ENCODE measurements at places on chromosomes 4 and X.

DNA sequence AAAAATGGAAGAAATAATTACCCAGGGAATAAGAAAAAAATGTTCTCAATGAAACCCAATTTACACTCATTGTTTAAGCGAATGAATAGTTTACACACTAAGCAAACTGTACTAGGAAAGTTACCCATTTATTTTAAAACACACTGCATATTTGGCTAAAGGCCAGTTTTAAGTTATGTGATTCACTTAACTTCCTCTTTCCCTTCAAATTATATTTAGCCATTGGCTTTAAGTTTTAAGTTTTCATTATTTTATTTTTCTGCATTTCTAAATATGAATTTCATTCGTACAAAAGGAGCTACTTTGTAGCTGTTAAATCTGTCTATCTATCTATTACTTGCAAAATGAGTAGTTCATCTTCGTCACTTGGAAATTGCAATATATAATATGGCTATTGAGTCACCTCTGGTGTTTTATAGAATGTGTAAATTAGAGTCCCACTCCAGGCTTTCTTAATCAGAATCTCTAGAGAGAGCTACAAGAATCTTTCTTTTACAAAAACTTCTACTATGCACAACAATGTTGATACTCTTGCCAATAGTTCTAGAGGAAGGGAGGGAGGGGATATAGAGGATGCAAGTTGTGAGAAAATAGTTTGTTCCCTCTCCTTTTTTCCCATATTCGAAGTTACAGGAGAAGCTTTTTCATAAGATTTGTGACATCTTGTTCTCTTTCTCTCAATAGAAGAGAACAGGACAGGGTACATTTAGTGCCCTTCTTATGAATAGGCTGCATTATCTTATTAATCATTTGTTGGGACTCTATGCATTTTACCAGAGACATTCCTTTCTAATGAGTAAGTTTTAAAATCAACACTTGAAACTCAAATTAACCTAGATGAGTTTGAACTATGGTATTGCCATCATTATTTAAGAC, 41.8 kb downstream of the SULT1B1 start:
- no peak for DNase-seq

GRCh38 chr4:3725936-3726870, 40.0 kb upstream of the ADRA2C start:
- no peak for DNase-seq

DNA sequence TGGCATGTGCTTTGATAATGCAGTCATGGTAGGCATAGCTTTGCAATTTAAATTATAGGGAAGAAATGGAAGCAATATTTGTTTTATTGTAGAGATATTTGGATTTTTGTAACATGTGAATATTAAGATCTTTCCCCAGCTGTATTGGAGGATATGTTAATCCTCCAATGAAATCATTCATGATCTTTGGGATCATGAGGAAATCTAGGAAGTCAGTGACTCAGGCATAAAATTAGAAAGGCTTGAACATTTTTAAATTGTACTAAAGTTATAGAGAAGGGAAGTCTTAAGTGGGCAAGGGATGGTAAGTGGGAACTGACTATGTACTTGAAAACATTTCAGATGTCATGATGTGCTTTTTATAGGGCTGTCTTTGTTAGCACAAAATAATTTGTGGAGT, 46.8 kb downstream of the FIP1L1 start:
- no peak for DNase-seq

DNA sequence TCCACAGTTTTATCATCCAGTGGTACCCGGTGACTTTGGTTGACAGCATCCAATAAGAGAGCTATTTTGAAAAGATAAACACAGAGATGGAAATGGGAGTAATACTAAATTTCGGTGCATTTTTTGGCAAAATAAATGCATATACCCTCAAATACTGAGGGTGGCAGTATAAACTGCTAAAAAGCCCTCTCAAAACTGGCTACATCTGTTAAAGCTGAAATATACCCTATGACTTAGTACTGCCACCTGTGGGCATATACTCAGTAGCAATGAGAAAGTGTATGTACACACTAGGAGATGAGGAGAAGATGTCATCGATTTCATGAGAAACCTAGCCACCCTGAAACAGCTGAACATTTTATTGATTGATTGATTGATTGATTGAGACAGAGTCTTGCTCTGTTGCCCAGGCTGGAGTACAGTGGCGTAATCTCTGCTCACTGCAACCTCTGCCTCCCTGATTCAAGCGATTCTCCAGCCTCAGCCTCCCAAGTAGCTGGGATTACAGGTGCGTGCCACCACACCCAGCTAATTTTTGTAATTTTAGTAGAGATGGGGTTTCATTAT, 12.2 kb upstream of the TMEM128 start:
- peak; percentile 13 for DNase-seq

GRCh38 chrX:154083126-154083517, 14.4 kb downstream of the MECP2 start:
- no peak for DNase-seq

- no peak for DNase-seq
Observed at GRCh38 chr4:73593631-73594241, 26.5 kb downstream of the RASSF6 start.

- no peak for DNase-seq
Observed at GRCh38 chr4:8599657-8600056, 7.1 kb downstream of the CPZ start.

- no peak for DNase-seq
Observed at GRCh38 chrX:130676861-130677260, 226.1 kb downstream of the ENOX2 start.

DNA sequence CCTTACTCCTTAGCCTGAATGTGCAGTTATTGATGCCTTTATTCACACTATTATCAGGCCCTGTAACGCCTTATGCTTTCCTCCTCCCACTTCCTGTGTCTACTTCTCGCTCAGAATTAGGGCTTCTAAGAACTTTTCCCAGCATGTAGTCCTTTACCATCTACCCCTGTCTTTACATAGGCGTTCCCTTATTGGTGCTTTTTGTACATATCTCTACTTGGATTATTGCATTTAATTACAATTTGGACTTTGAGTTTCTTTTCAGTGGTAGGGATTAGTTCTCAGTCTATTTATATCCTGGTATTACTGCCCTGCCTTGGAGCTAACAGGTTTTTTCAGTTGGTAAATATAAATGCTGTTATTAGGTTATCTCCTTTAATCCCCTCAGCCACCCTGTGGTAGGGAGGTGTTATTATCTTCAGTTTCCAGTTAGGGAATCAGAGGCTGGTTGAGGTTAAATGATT, 84.0 kb downstream of the RBPJ start:
- DNase-seq, result no peak

DNA sequence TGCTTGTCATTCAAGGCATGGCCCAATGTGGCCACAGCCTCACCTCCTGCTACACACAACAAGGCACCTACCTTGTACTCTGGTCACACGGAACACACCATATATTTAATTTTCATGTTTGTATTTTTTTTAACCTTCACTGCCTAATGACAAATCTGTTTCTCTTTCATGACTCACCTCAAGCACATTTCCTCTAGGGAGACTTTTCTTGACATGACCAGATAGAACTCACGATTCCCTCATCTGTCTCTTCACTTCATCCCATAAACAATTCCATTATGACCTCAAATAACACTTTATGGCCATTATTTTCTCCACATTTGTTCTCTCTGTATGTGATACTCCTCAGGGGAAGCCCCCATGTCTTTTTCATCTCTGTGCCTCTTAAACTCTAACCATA, 11.1 kb downstream of the DRP2 start:
- DNase-seq, result no peak

GRCh38 chrX:153687121-153688039, at the start of gene SLC6A8:
Gene SLC6A8 (plus strand): TSS chrX:153687926. CDS start chrX:153688575, 649 bp downstream.
- DNase-seq, result peak; percentile 80

DNA sequence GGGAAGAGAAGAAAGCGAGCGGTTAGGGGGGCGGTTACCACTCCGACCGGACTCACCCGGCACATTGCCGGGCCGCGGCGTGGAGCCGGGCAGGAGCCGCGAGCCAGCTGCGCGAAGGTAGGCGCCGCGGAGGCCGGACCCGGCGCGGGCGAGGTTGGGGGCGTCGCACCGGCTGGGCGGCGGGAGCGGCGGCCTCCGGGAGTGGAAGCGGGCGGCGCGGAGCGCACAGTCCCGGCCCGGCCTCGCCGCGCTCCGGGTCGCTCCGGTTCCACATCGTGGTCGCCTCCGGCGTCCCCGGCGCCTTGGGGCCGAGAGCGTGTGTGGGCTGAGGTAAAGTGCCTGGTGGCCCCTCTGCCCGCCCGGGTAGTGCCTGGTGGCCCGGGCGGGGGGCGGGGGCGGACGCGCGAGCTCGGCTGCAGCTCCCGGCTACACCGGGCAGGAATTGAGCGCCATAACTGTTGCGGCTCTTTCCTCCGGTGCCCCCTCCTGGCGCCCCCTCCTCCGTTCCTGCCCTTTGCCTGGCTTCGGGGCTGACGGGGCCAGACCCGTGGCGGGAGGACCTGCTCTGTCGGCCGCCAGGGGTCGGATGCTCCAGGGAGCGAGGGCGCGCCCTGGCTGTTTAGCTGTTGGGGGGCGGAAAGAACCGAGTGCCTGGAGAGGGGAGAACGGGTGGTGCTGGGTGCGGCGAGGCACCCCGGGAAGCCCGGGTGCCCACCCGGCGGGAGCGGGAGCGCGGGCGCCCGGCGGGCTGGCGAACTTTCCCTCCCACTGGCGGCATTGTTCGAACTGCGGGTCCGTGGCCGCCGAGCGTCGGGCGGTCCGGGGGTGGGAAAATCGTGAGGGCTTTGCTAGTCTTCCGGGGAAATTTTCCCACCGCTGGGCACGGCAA, 626 bp downstream of the JADE3 start:
- DNase-seq, result no peak

DNA sequence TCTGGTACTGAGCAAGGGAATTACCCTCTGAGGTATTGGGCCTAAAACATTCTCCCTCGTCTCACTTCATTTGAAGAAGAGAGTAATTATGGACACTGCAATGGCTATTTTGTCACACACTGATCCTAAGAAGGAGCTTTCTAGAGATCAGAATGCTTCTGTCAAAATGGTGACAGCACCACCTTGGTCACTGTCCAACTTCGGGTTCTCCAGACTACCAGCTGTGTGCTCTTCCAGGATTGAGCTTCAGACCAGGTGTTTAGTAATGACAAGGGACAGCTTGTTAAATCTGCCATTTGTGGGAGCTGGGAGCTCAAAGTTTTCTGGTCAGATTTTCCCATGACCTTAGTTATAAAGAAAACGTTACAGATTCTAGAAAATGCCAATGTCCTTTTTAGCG, 105.4 kb downstream of the POLA1 start:
- DNase-seq, result no peak

- no peak for DNase-seq
Observed at GRCh38 chr4:107618656-107619055, 101.4 kb downstream of the PAPSS1 start.

- peak; percentile 9 for DNase-seq
Observed at GRCh38 chrX:103927030-103927429, 35.4 kb upstream of the TMSB15B start.

DNA sequence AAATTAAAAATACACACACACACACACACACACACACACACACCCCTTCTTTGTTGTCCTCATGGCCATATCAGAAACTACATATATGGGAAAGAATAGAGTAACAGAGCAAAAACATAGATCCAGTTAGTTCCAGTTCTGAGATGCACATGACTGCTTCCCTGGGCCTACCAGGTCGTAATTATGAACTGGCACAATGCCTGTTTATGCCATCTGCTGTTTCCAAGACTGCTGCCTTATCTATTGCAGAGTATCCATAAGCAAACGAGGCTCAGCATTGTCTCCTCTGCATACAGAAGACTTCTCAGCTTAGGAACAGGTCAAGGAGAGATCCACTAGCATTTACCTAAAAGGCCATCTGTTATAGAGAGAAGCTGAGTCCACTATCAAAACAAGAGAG, 789.0 kb downstream of the TECRL start:
- DNase-seq, result peak; percentile 94

GRCh38 chrX:133434197-133434820, 19.0 kb upstream of the GPC4 start:
- no peak for DNase-seq

GRCh38 chr4:157713342-157713741, 459.5 kb downstream of the GASK1B start:
- peak; percentile 97 for DNase-seq

DNA sequence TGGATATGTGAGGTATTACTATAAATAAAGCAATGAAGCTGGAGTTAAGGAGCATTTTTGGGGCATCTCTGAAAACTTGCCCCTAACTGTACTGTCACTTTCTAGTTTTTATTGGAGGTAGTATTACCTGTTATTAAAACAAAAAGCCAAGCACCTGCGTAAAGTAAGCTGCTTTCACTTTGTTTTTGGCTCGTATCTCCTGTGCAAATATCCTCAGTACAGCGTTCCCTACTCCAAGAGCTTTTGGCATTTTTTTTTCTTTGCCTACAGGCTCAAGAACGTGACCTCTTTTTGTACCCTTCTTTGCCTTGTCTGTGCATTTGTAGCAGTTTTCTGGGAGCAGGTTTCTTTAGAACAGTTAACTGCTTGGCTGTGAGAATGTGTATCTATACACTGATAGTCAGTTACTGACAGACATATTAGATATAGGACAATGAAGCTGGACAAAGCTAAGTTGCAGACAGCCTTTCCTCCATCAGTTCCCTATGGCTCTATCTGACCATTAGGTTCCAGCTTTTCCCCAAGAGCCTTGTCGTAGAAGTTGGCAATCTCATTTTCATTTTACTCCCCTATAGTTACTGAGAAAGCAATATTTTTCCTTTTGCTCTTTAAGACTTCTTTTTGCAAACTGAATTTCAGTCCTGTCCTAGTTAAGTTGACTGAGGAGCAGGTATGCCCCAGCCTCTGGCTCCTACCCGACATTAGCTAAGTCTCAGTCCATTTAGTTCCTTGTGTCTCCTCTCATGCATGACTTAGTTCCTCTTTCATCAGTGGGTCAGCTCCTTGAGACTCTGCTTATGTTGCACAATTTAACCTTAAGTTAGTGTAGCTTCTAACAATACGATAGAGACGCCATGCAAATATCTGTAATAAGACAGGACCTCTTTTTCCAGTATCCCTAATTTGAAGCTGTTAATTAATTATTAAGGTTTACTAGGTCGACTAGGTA, 71.5 kb upstream of the HPRT1 start:
- no peak for DNase-seq

- DNase-seq, result peak; percentile 13
Observed at GRCh38 chr4:8010618-8011017, 71.0 kb upstream of the AFAP1 start.

DNA sequence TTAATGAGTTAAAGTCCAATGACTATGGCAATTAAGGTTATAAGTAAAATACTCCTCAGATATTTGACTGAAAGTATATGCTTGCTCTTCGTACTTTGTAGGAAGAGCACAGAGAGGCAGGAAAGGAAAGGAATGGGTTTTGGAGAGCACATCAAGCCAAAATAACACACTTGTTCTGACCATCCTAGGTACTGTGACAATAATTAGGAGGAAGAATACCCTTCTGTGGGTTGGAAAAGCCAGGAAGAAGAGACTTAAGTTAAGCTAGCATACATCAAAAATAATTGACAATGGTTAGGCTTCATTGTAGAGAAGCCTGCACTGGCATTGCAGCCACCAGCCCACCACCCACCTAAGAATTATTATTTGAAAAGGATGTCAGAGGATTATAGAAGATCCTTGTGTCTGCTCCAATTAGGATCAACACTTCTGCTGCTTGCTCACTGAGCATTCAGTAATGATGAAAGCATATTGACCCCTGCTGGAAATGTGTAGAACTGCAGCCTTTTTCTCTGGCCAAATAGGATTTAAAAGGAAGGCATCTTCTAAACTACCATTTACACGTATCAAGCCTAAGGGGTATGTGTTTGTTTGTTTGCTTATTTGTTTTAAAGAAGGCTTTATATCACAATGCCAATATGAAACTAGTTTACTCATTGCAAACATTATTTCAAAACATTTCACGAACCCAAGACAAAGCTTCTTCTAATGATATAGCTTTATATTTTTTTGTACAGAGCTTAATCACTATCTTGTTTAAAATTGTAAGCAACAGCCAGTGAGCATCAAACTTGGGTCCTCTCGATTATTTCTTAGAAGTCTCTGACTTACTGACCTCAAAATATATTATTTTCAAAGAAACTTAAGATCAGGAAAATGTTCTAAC, 286.2 kb upstream of the TET2 start:
- peak; percentile 75 for DNase-seq
